ENCODE measurements at places on chromosomes 7 and 10. TPM values are rescaled to one million over a fixed set of nuclear protein-coding genes. Genes with fewer than 3 reads are reported as not detected.

CFTR gene
- 0.86 TPM for total RNA-seq

TAS2R5 gene
- 0.27 TPM for total RNA-seq

SEMA3C gene
- total RNA-seq, result 66.9 TPM

HOXA4 gene
- 0.97 TPM for total RNA-seq

UBE2H gene
- 96.8 TPM for total RNA-seq

ELN gene
- total RNA-seq, result 33.2 TPM

DNA sequence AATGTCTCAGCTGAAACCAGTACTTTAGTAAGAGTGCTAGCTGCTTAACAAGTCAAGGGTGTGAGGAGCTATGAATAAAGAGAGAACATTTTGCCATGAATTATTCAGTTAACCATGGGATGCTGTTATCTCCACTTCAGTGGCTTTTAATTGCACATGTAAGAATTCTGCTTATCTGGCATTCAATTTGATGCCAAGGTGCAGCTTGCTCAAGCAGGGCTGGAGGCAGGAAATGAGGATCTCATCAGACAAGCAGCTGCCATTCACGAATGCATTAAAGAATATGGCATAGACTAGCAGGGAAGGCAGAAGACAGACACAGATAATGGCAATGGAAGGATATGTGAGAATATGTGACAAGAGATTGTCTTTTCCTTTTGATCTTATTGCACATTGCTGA, 697.8 kb downstream of the NRG3 start:
- DNase-seq, result no peak

- DNase-seq, result no peak
Observed at GRCh38 chr10:100579261-100580090, 43.7 kb downstream of the HIF1AN start.

DNA sequence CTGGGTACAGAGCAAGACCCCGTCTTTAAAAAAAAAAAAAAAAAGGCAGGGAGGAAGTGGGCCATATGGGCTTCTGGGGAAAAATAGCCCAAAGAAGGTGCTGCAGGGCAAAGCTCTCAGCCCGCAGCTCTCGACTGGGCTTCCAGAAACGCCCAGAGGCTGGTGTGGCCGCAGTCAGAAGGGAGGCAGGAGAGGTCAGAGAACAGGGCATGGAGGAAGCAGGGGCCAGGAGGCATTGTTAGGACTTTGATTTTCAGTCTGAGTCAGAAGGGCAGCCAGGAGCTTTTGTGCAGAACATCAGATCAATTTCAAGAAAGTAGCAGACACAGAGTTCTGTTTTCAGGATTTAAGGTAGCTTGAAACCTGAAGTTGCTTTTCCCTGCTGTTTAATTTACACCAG, 35.3 kb upstream of the CYTH3 start:
- DNase-seq, result peak; percentile 17

DNA sequence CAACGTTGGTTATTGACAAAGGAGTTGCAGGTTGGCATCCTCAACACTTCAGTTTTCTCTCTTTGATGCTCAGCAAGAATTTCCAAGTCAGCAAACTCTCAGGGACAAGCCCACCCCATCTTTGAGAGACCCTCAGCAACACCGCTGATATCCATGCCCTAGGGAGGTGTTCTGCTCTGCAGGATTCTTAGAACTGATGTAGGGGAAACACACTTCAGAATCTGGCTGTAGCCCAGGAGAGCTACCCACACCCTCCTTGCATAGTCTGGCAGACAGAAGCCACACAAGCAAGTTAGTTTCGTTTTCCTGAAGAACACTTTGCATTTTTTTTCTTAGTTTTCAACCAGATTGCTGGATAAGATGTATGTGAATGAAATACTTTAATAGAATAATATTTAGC, 822 bp downstream of the SAMD9L start:
- DNase-seq, result no peak

DNA sequence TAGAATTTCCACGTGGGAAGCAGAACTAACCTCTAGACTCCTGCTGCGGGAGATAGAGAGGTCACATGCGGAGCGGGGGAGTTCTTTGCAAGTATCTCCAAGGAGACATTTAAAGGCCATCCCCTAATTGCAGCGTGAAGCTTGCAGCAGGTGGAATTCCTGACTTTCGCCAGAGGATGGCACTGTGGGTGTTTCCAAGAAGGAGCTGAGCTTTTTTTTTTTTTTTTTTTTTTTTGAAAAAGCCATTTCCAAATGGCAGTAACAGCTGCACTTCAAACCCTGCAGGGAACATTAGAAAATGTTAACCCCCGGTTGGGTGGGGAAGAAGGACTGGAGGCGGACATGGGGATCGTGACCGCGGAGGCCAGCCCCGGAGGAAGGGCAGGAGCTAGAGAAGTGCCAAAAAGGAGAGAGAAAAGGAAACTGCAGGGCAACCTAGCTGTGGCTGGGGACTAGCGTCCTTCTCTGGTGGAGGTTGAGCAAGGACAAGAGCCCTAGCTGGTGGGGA, 487.7 kb downstream of the TYW1 start:
- peak; percentile 55 for DNase-seq

GRCh38 chr7:127935847-127936376, 95.3 kb downstream of the LRRC4 start:
- DNase-seq, result no peak

- DNase-seq, result no peak
Observed at GRCh38 chr10:17854044-17854652, 45.0 kb downstream of the MRC1 start.

DNA sequence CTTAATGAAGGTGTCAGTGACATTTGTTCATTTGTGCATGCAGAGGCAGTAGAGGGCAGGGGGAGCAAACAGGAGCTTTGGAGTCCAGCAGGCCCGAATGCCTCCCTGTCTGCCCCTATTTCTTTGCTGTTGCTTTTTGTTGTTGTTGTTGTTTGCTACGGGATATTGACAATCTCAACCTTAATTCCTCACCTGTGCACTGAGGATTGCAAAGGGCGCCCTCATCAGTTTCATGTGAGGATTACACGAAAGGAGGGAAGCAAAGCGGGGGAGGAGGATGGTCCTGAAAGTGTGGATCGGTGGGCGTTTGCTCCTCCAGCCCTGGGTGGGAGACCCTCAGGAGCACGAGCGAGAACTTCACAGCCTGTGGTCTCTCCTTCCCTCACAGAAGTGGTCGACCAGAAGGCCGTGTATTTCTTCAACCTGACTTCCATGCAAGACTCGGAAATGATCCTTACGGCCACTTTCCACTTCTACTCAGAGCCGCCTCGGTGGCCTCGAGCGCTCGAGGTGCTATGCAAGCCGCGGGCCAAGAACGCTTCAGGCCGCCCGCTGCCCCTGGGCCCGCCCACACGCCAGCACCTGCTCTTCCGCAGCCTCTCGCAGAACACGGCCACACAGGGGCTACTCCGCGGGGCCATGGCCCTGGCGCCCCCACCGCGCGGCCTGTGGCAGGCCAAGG, 9.6 kb downstream of the GDF10 start:
- DNase-seq, result no peak

DNA sequence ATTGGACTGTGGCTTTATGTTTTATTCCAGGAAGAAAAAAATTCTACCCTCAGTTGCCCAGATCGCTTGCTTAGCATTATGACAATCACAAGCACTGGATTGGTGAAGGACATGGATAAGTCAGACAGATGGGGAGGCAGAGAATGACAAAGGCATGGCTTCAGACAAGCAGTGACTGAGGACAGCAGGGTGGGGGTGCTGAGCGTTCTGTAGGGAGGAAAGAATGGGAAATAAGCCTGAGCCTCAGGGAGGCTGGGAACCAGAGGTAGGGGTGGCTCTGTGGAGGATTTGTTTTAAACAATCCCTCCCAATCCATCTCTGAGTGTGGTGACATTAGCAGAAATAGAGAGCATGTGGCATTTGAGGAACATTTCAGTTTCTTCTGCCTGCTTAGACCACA, 896.9 kb downstream of the CCSER2 start:
- DNase-seq, result no peak

- DNase-seq, result no peak
Observed at GRCh38 chr7:47071866-47072265, 510.0 kb downstream of the TNS3 start.

DNA sequence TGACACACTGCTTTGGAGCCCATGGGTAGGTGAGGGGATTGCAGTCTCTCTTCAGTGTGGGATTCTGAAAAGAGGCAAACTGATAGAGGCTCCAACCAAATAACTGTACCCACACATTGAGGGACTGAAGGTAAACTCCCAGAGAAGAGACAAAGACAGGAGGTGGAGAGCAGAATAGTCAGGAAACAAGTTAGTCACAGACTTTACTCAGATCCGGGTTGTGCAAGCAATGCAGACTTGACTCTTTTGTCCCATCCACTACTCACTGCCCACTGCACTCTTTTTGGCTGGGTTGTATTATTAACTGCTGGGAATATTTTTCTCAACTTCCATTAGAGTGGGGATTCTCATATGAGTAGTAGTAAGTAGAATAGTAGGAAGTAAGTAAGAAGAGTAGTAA, 152.7 kb downstream of the NRG3 start:
- DNase-seq, result no peak

Data from Right ventricle myocardium superior (tissue), 1 donor.